ENCODE measurements at places on chromosomes 2 and 18. TPM values are rescaled to one million over a fixed set of nuclear protein-coding genes. Genes with fewer than 3 reads are reported as not detected.

HOXD13 gene
- total RNA-seq, result not detected

DNA sequence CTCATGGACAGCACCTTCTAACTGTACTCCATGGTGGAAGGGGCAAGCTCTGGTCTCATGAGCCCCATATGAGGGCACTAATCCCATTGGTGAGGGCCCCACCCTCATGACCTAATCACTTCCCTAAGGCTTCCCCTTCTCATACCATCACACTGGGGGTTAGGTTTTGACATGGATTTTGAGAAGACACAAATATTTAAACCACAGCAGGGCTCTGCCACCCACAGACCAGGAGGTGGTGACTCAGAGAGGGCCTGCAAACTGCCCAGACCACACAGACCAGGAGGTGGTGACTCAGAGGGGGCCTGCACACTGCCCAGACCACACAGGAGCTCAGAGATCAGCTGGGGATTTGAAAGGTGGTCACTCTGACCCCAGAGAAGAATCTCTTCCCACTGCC lies 222.0 kb downstream of the KLHL29 start:
- peak; percentile 73 for DNase-seq

GRCh38 chr2:30886080-30886479 lies 78.8 kb upstream of the CAPN13 start:
- no peak for DNase-seq

DNA sequence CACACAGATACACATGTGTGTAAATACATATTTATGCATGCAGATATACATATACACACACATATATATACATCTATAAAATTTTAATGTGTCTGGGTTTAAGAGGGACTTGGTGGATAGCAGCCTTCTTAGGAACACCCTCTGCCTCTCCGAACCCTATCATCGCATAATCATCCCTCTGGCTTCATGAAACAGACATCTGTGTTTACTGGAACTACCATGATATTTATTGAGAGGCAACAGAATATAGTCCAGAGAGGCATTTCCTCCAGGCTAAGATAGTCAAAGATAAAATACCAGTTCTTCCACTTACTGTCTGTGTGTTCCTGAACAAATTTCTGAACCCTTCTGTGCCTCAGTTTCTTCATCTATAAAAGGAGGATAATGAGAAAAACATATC lies 239.0 kb upstream of the FANCL start:
- DNase-seq, result no peak

DNA sequence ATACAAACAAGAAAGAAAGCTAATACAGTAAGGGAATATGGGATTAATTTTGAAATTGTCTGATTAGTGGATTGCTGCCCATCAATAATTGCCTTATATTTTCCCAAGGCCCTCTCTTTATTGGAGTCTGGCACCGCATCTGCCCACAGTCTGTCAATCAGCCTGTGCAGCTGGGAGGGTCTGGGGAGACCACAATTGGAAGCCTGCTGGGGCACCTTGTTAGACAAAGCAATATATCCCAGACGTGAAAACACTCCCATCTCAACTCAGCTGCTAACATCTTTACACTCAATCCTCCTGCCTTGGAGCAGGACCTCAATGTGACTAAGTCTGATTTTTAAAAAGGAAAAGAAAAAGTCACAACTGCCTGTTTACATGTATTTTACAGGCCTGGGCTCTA lies 258.6 kb downstream of the SRBD1 start:
- no peak for DNase-seq

All from astrocyte (in vitro differentiated cells and primary cell).